ENCODE measurements at places on chromosomes 6 and 20. TPM values are rescaled to one million over a fixed set of nuclear protein-coding genes. Genes with fewer than 3 reads are reported as not detected.

TMC2 gene
- 4.5 TPM for total RNA-seq

PDE10A gene
- total RNA-seq = 126 TPM

NMBR gene
- 4.9 TPM for total RNA-seq

SLC17A9 gene
- under 0.01 TPM for total RNA-seq

IL17F gene
- total RNA-seq = not detected

ARFGEF3 gene
- total RNA-seq = 37.1 TPM

LTA gene
- not detected for total RNA-seq

BMP7 gene
- 9.4 TPM for total RNA-seq

GRIK2 gene
- total RNA-seq = 130 TPM

GNRH2 gene
- not detected for total RNA-seq

SLCO4A1 gene
- total RNA-seq = 1.6 TPM

BPIFA1 gene
- total RNA-seq = not detected

PLEKHG1 gene
- total RNA-seq = 9.0 TPM

CPXM1 gene
- 7.3 TPM for total RNA-seq

EBF4 gene
- 11.8 TPM for total RNA-seq

RBM24 gene
- total RNA-seq = 31.4 TPM

EYA4 gene
- total RNA-seq = 0.41 TPM

RPS6KA2 gene
- 24.9 TPM for total RNA-seq
